ENCODE measurements at places on chromosomes 3 and 15. TPM values are rescaled to one million over a fixed set of nuclear protein-coding genes. Genes with fewer than 3 reads are reported as not detected.

Gene KCNMB2
- not detected for total RNA-seq

Gene REC114
- not detected for total RNA-seq

Gene AGBL1
- 0.03 TPM for total RNA-seq

Gene GPR27
- 11.8 TPM for total RNA-seq

Gene FGD5
- total RNA-seq: 12.2 TPM

Gene LRRC34
- total RNA-seq: 15.7 TPM

Gene SMAD6
- total RNA-seq: 11.9 TPM

Gene ADAMTS9
- total RNA-seq: 0.31 TPM

Gene KNL1
- 46.2 TPM for total RNA-seq

Gene MCF2L2
- 9.0 TPM for total RNA-seq

Gene MRAS
- total RNA-seq: 9.1 TPM

Gene GABRR3
- not detected for total RNA-seq

Gene CYFIP1
- 73.9 TPM for total RNA-seq

Gene PPP4R2
- total RNA-seq: 62.7 TPM

Gene TRPM1
- total RNA-seq: not detected

GRCh38 chr15:81194723-81195122, 2.0 kb upstream of the IL16 start:
- no peak overlapping the region for H3K27ac ChIP-seq
- H3K4me3 ChIP-seq: no peak overlapping the region
- H3K27me3 ChIP-seq: no peaks in the 10 kb centered on the region

- H3K36me3 ChIP-seq: no peaks in the 10 kb centered on the region
- no peak overlapping the region for H3K4me3 ChIP-seq
- no peak for DNase-seq
Measured at GRCh38 chr3:116841003-116841735, 131.6 kb downstream of the TUSC7 start.

- no peaks in the 10 kb centered on the region for H3K4me1 ChIP-seq
- no peak for DNase-seq
- H3K36me3 ChIP-seq: no peaks in the 10 kb centered on the region
- H3K27me3 ChIP-seq: no peaks in the 10 kb centered on the region
Measured at GRCh38 chr3:136018876-136019275, 53.3 kb downstream of the PPP2R3A start.

- no peaks in the 10 kb centered on the region for H3K4me1 ChIP-seq
- no peaks in the 10 kb centered on the region for H3K27me3 ChIP-seq
- no peaks in the 10 kb centered on the region for H3K36me3 ChIP-seq
- no peak for DNase-seq
- H3K4me3 ChIP-seq: no peak overlapping the region
- H3K27ac ChIP-seq: no peak overlapping the region
Measured at GRCh38 chr3:172516318-172517214, 6.7 kb downstream of the TNFSF10 start.

GRCh38 chr3:171977441-171977840, 61.9 kb upstream of the FNDC3B start:
- no peak for DNase-seq
- H3K27ac ChIP-seq: no peak overlapping the region
- no peaks in the 10 kb centered on the region for H3K27me3 ChIP-seq
- no peaks in the 10 kb centered on the region for H3K36me3 ChIP-seq

DNA sequence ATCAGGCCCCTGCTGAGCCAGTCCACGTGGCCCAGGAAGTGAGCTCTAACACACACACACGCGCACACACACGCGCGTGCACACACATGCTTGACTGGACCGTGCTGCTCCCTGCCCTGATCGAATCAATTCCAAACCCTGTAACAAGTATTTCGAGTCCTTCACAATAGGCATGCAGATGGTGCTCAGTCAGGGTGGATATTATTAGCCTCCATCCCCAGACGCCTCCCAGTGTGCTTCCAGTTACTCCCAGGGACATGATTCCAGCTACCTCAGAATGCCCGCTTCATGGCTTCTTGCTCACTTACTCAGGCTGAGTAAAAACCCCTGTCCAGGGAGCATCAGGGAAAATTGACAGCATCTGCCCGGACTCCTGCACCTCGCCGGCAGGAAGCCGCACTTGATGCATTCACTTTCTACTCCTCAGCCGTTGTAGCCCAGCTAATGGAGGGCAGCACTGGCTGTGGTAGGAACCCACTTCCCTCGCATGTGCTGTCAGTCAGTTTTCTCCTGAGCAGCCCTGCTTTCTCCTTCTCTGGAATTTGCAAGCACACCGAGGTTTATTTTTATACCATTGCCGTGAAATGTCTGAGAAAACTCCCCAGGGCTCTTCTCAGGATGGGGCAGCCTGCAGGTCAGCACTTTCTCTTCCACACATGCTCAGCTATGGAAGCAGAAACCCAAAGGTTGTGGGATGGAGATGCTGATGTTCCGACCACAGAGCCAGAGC, 126.1 kb upstream of the ABHD17C start:
- H3K4me1 ChIP-seq: peaks cover 6% of the 10 kb centered on the region
- H3K4me3 ChIP-seq: no peak overlapping the region
- no peaks in the 10 kb centered on the region for H3K27me3 ChIP-seq
- H3K27ac ChIP-seq: no peak overlapping the region

DNA sequence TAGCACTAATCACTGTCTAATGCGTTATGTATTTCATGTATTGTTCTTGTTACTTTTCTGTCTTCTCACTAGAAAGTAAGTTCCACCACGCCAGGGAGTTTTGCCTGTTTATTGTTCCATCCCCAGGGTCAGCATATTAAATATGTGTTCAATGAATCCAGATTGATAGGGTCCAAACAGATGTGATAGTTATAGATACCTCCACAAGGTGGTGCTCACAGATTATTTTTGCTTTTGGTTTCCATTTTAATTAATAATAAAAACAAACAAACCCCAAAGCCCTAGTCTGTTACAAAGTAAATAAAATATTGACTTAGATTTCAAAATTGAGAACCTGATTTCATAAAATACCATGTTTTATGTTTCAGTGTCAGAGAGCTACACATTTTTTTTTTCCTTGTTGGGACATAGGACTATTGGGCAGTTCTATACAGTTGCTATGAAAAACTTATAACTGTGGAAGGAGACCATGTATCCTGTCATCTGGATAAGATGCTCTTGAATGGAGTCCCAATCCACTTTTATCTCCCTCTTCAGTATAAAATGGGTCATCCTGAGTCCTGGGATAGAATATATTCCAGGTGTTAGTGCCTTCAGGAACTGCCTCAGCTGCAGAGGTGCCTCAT, 12.4 kb downstream of the OTOL1 start:
- H3K36me3 ChIP-seq: no peaks in the 10 kb centered on the region
- H3K27ac ChIP-seq: no peak overlapping the region
- no peaks in the 10 kb centered on the region for H3K4me1 ChIP-seq
- peak; percentile 27 for DNase-seq
- H3K27me3 ChIP-seq: no peaks in the 10 kb centered on the region

DNA sequence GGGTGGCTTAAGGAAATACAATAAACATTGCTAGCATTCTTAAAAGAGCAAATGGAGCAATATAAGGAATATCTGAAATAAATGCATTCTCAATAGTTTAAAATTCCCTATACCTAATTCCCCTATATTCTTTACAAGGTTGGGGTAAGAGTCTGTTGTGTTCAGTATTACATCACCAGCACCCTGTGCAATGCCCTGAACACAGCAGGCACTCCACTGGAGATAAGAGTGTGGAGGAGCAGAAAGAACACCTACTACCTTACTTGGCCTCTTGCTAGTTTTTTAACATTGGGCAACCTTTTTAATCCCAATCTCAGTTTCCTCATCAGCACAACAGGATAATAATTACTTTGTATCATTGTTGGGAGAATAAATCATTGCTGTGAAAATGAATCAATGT, 140.2 kb upstream of the PLXND1 start:
- H3K27ac ChIP-seq: no peak overlapping the region
- H3K36me3 ChIP-seq: no peaks in the 10 kb centered on the region
- DNase-seq: no peak
- H3K4me3 ChIP-seq: no peak overlapping the region
- no peaks in the 10 kb centered on the region for H3K27me3 ChIP-seq

GRCh38 chr3:53350652-53351051, 3.3 kb upstream of the DCP1A start:
- H3K27ac ChIP-seq: no peak overlapping the region
- H3K4me3 ChIP-seq: no peak overlapping the region
- peaks cover 6% of the 10 kb centered on the region for H3K4me1 ChIP-seq

DNA sequence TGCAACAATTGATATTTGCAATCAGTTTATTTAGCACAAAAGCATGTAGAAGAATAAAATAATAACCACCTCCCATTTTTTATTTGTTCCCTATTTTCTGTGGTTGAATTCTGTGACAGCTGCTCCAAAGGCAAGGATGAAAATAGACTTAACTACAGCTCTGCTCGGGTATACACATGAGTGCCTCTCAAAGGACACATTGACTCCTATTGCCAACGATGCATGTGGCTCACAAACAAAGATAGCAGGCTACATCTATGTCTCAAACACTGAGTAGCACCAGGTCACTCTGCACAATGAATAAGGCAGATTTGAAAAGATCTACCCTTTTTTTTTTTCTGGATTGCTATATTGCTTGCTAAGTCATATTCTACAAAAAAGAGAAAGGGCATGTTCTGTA, 612.9 kb downstream of the ROBO1 start:
- DNase-seq: no peak
- no peak overlapping the region for H3K27ac ChIP-seq
- no peaks in the 10 kb centered on the region for H3K27me3 ChIP-seq
- H3K4me3 ChIP-seq: no peak overlapping the region

DNA sequence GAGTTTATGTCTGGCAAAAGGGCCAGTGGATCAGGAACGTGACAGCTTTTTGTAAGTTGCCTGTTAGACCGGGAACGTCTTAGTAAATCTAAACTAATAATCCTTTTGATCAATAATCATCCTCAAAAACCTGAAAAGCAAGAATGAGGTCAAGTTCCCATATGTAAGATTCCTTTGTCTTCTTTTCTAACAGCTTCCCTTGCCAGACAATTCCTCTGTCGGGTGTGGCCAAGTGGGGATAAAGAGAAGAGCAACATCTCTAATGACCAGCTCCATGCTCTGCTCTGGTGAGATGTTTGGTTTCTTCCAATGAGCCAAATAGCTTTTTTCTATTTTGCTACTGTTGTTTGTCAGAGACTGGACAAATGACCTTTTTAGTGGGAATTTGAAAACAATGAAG, 19.8 kb downstream of the FANCD2OS start:
- no peak overlapping the region for H3K27ac ChIP-seq
- H3K4me1 ChIP-seq: no peaks in the 10 kb centered on the region
- H3K36me3 ChIP-seq: peaks cover 65% of the 10 kb centered on the region
- no peak overlapping the region for H3K4me3 ChIP-seq

GRCh38 chr15:59438625-59439290, 772 bp downstream of the FAM81A start:
- DNase-seq: no peak
- H3K4me3 ChIP-seq: peak overlapping the region; percentile 76
- no peak overlapping the region for H3K27ac ChIP-seq
- H3K27me3 ChIP-seq: peaks cover 69% of the 10 kb centered on the region
- peaks cover 8% of the 10 kb centered on the region for H3K4me1 ChIP-seq

DNA sequence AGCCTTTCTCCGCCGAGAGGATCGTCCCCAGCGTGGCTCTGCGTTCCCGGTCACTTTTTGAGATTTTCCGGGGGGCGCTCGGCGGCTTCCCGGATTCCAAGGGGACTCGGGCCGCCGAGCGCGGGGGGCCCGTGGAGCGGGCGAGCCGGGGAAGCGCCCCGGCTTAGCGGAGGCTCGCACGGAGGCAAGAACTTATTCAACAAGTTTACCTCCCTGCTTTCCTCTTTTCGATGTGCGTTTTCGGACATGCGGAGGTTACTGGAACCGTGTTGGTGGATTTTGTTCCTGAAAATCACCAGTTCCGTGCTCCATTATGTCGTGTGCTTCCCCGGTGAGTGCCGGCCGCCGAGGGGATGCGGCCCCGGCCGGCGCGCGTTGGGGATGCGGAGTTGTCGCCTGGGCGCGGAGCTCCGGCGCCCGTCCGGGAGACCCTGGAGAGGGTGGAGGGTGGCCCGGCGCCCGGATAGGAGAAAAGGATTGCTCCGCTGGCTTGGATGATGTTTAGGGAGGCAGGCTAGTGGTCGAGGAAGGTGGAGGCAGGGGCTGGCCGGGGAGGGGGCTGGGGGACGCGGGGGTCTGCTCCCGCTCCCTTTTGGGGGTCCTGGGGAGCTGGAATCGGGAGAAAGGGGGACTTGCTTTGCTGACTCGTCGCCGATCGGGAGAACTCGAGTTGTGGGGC, 810 bp downstream of the PTPRG start:
- peak overlapping the region; percentile 97 for H3K4me3 ChIP-seq
- no peak for DNase-seq
- H3K27me3 ChIP-seq: peaks cover 25% of the 10 kb centered on the region
- peak overlapping the region; percentile 98 for H3K27ac ChIP-seq
- peaks cover 32% of the 10 kb centered on the region for H3K4me1 ChIP-seq
